ENCODE measurements at places on chromosomes 5 and 9.

DNA sequence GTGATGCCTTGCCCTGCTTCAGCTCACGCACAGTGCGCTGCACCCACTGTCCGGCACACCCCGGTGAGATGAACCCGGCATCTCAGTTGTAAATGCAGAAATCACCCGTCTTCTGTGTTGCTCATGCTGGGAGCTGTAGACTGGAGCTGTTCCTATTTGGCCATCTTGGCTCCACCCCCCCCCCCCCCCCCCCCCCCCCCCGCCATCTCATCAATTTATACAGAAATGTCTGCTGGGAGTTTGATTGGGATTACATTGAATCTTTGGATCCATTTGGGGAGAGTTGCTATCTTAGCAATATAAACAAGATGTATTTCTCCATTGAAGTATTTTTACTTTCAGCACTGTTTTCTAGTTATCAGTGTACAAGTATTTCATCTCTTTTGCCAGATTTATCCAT, 55.2 kb downstream of the RIC1 start:
- no peak for DNase-seq

GRCh38 chr5:159290741-159291140, 27.7 kb downstream of the UBLCP1 start:
- no peak for DNase-seq

DNA sequence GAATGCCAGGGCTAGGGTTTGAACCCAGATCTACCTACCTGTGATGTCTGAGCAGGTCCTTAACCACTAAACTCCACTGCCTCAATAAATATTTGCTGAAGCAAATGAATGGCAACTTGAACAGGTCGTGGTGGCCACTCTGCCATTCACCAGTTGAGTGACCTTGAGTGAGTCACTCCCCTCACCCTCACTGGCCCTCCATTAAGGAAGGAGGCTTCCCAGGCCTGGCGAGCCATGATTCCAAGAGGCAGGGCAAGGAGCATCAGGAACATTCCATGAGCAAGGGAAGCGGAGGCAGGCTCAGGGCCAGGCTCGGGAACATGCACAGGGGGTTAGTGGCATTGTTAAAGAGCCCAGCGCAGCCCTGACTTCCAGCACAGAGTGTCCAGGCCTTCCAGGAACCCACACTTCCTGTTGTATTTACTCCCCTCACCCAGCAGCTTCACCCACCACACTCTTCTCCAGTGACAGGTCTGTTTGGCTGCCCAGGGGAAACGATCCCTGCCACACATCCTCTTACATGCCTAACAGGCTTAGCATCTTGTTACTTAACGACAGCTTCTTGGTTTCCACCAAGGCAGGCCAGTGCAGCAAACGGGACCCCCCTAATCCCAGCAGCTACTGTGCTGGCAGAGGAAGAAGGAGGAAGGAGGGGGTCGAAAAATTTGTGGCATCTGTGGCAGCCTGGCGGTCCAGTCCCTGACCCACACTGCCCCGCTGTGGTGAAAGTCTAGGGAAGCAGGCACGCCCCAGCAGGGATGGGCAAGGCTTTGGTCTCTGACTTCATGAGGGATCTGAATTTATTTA, 43.7 kb upstream of the TTC1 start:
- DNase-seq = no peak

GRCh38 chr9:37947977-37948376, 44.0 kb upstream of the SLC25A51 start:
- no peak for DNase-seq

DNA sequence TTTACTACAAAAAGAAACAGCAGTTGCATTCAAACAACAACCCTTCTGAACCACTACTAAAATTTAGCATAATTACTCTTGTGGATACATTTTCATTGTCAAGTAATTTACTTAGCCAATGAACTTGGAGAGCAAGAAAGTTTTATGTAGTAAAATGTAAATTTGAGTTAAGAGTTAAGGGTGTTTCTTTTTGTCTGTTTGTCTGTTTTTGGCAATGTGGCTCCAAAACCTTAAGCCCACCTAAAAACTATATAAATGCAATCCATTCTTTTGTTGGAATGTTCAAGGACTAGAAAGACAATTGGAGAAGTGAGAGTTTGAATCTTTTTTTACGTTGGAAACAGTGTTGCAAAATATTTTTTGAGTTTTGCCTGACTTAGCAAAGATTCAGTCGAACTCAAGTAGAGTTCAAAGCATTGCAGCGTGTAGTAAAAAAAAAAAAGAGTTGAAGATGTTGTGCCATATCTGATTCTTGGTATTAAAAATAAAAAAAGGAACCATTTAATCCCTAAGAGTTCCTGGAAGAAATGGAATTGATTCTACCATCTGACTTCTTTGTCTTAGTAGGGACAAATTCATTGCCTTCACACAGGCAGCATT, 867 bp downstream of the SYK start:
- no peak for DNase-seq

DNA sequence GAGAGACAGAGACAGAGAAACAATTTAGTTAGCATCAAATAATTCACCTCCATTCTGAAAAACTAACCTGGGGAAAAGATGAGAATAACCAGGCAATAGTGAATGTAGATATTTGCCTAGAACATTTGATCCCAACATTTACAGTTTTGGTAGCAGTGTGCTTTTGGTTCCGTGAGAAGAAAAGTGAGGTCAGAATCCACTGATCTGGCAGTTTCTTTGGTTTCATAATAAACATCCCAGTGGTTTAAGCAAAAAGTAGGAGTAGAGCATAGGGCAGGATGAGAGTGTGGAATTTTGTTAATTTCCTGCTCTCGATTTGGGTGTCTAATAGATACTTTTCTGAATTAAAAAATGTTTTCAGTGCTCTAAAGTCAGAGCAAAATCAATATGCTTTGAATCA, 887.0 kb downstream of the NR2F1-AS1 start:
- DNase-seq = no peak

GRCh38 chr5:8577792-8578191, 708.8 kb downstream of the MTRR start:
- DNase-seq = no peak

DNA sequence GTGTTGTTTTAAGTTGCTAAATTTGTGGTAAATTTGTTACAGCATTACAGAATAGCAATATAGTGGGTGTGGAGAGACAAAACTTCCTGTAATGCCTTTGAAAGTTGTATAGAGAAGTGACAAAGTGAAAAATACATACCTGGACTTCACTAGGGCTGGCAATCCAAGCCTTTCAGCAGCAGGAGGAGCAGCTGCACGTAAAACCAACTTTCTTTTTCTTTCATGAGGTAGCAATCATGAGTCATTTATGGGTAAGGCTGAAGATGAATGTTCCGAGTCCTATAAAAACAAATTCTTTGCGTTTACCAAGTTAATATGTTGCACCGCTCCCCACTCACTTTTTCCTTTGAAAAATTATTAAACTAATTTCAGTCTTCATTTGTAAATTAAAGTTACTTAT, 1138.2 kb downstream of the TAF11L14 start:
- DNase-seq = no peak

DNA sequence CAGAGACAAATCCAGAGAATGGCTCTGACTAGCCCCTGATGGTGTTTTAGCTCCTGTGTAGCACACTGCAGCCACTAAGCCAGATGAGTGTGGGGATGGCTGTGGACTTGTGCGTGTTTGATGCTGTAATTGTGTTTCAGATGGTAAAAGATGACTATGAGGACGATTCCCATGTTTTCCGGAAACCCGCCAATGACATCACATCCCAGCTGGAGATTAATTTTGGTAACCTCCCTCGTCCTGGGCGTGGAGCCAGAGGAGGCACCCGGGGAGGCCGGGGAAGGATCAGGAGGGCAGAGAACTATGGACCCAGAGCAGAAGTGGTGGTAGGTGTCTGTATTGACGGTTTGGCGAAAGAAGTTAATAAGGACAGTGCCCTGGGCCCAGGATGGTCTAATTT, 38.0 kb downstream of the HABP4 start:
- DNase-seq = no peak

- no peak for DNase-seq
Measured at GRCh38 chr5:161306351-161306995, 240.1 kb downstream of the GABRB2 start.

DNA sequence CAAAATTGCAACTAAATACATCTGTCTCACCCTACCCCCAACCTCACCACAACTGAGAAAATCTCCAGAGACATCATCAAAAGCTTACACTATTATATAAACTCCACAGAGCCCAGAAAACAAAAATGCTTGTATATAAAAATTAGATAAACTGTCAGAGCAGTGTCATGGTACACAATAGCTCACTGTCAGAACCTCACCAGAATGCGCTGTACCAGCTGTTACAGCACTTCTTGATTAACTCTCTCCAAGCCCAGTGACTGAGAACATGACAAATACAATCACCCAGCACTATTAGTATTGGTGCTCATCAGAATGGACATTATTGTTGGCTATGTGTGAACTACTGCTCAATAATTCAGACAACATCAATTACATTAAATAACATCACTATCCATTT, 65.7 kb downstream of the ZDHHC21 start:
- no peak for DNase-seq

GRCh38 chr9:90306158-90306557, 336.5 kb downstream of the DIRAS2 start:
- no peak for DNase-seq

- no peak for DNase-seq
Measured at GRCh38 chr9:76159293-76159926, 234.8 kb downstream of the RFK start.

DNA sequence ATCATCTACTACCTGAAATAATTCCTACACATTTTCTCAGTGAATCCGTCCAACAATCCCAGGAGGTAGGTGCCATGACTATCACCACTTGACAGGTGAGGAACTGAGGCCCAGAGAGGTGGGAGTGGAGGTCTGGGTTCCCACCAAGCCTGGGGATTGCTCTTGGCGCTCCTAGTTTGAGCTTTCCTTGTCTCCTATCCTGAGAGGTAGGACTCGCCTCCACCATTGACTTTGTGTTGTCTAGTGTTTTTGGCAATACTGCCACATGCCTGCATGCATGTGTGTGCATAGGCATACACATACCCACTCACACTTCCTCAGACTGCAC, 6.3 kb upstream of the NTNG2 start:
- DNase-seq = no peak

- no peak for DNase-seq
Measured at GRCh38 chr9:114200721-114201300, 45.5 kb downstream of the COL27A1 start.

DNA sequence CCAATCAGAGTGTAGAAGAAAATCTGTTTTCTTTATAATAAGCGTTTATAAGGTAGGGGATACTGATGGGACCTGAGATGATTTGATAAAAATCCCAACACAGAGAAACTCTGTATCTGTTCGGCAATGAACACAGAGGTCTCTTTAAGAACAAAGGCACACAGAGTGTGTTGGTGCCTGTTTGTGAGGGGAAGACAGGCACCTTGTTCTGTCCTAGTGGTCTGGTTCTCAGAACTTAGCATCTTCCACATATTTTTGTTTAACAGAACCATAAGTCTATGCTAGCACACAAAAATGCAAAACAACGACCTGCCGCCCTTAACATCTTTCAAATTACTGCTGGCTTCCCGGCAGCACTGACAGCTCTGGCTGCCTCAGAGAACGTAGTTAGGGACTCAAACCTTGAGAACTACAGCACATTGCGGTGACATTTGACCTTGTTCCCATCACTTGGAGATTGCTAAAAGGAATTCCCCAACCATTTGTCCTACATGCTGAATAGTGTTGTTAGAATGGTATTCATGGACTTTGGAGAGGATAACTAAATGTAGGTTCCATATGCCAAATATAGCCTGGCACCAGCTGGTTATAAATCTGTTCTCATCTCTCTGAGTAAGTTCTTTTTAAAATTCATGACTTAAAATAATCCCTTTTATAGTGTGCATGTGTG, 871.7 kb upstream of the TYRP1 start:
- no peak for DNase-seq

- DNase-seq = no peak
Measured at GRCh38 chr9:89311346-89312221, 589 bp downstream of the CKS2 start.

DNA sequence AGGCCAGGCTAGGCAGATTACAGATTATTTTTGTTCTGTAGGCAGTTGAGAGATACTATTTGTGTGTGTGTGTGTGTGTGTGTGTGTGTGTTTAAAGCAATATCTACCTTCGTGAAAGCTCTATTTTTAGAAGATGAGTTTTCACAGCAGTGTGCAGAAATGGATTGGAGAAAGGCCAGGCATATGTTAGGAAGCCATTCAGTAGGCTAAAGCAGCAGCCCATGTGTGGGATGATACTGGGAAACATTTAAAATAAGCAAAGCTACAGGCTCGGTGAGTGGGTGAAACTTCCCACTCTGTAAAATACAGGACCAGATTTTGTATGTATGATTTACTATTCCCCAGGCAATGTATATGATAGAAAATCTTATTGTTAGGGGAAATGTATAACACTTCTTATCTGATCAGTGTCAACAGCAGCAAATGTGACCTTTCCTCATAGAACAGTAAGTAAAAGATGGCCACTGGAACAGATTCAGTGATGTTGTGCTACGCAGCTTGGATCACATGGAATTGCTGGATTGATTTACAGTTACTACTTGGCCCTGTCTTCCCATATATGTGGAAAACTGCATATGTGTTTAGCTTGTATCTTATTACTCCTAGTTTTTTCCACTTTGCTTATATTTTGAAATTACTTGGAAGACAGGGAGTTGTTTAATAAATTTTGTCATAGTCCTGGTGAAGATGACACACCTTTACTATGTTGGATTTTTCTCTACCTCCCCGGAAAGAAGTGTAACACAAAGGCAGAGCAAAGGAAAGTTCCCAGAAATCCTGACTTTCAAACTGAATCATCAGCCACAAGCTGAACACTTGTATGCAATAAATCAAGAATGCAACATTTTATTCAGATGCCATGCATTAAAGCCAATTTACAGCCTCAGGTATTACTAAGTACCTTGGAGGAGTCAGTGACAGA, 1077.7 kb upstream of the SEMA6A start:
- DNase-seq = no peak

DNA sequence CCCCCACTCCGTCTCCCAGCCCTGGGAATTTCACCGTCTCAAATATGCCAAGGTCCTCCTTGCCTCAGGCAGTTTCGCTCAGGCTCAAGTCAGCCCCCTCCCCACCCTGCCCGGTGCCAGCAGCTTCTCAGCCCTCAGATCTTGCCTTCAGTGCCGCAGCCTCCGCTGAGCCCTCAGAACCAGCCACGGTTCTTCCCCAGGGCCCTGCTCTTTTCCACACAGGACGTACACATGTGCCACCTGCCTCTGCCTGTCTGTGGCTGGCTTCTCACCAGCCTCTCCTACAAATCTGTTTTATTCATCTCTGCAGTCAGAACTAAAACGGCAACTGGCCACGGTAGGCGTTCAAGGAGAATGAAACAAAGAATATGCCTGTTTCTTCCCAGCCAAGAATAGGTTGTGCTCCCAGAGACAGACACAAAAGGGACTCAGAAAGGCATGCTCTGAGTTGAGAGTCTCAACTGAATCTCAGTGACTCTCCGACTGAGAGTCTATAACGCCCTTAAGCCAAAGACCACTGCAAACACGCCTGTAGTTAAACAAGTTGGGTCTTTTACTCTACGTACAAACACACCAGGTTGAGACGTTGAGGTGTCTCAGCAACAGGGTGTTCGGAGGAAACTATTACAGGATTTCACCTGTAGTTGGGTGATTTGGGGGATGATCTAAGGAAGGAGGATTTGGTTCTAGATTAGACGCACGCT, 10.6 kb upstream of the GRIN1 start:
- no peak for DNase-seq

- DNase-seq = no peak
Measured at GRCh38 chr5:181204826-181205760, at the start of gene TRIM7. Gene TRIM7, minus strand, starts transcription at chr5:181205196. Its CDS starts 86 bp downstream, at chr5:181205110.

GRCh38 chr9:105701145-105701544, 6.8 kb downstream of the TMEM38B start:
- DNase-seq = no peak
